Aorta (tissue), 5 donors: ENCODE measurements at places on chromosomes 12 and 14. TPM values are rescaled to one million over a fixed set of nuclear protein-coding genes. Genes with fewer than 3 reads are reported as not detected.

Gene NYNRIN
- 31.6 TPM for total RNA-seq

GRCh38 chr12:19088606-19089005 is 40.9 kb upstream of the PLEKHA5 start:
- no peak for DNase-seq

Gene GPD1
- 2.2 TPM for total RNA-seq

DNA sequence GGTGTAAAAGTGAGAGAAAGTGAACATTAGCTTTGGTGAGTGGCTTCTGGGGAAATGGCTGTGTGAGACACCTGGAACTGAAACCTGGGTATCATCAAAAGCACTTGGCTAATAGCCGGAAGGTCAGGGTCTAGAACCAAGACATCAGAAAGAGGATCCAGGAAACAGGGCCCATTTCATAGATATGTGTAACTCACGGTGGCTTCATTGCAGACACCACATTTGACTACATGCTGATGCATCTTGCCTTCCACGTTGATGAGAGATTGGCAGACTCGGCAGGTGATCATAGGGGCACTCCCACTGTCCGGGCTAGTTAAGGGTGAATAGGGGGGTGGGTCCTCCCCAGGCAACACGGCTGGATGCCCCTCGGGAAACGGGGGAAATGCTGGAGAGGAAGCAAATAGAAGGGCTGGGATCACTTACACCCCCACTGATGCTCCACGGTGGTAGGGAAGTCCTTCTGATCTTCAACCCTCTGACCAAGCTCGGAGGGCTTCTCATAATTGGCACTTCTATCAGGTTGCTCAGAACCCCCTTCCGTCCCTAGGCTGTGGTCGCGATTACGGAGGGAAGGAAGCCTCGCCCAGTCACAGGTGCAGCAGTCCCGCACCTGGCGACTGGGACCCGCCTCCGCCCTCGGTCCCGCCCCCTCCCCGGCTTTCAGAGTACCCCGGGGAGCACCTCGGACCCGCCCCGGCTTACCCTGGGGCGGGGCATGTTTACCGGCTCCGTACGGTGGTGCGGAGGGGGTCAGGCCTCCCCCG is 593 bp downstream of the PIP4P1 start:
- DNase-seq: no peak

- DNase-seq: no peak
Measured at GRCh38 chr14:89425931-89426330, 8.9 kb upstream of the FOXN3 start.

GRCh38 chr14:77912754-77913556 is 113.0 kb downstream of the ADCK1 start:
- DNase-seq: no peak

Gene ESRRB
- 0.33 TPM for total RNA-seq

Gene NR1H4
- not detected for total RNA-seq

Gene TSHR
- 0.29 TPM for total RNA-seq

DNA sequence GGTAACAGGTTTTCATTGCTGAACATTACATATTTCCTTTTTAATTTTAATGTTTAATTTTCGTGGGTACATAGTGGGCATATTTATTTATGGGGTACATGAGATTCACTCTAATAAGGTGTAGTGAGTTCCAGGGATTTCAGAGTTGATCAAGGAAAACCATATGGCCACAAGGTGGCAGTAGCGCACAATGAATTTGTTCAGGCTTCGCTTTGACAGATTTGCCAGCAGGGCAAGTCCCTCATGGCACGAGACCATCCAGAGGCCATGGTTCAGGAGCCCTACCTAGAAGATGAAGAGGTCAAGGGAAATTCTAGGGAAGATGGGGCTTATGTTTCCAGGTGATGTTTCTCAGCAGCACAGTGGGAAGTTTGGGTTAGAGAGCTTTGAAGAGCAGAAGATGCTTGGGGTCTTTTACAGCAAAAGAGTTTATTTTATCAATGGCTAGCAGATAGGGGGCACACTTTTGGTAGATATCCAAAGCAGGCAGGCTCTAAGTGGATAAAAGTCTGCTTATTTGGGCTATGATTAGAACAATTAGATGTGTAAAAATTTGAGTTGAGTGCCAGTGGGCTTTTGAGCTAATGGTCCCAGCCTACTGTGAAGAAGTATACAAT is 1004.4 kb downstream of the AACS start:
- DNase-seq: no peak

- no peak for DNase-seq
Measured at GRCh38 chr12:49982246-49983087, 9.7 kb downstream of the AQP6 start.

Gene CCDC88C
- 9.2 TPM for total RNA-seq

Gene TBC1D30
- total RNA-seq: 9.7 TPM

DNA sequence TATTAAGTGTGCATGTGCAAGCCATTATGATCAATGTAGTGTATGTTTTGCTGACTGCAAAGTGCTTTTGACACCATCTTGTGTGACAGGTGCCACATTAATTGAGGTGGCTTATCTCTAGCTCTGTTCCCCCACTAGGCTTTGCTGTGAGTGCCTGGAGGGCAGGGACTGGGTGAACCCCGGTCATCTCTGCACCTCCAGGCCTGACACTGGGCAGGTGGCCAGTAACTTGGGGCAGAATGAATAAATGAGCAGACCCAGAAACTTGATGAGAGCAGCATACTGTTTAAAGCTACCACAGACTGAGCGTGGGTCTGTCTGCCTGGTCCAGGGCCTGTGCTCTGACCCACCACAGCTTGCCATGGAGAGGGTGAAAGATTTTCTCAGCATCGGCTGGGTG is 151.6 kb downstream of the CALM1 start:
- no peak for DNase-seq

Gene SERPINA12
- total RNA-seq: not detected

- no peak for DNase-seq
Measured at GRCh38 chr12:23211384-23212320, 586.7 kb downstream of the ETNK1 start.

Gene ART4
- total RNA-seq: 11.6 TPM

Gene PDE3A
- total RNA-seq: 99.3 TPM

GRCh38 chr14:75280831-75281653 is 2.4 kb downstream of the FOS start:
- DNase-seq: no peak

- DNase-seq: peak; percentile 82
Measured at GRCh38 chr12:120468821-120469449, 613 bp downstream of the SRSF9 start.

Gene BMAL2
- 22.6 TPM for total RNA-seq

DNA sequence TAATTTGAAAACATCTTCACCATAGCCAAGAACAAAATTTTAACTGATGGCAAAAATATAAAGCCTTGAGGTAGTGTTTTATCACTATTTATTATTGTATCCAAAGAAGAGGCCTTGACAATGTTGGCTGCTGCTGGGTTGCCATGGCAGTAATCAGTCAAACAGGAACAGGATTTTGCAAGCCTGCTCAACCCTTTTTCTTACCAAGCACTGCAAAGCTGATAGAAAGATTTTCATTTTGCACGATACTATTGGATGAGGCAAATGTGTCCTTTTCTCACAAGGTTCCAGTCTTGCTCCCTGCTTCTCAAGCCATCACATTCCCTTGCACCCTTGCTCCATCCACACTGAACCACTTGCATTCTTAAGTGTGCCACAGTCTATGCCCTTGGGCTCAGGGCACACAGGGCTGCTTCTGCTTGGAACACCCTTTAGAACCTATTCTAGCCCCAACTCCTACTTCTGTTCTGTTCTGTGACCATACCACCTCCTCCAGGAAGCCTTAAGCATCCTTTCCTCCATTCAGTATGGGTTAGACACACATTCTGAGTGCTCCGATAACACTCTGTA is 76.5 kb upstream of the AMIGO2 start:
- DNase-seq: peak; percentile 60

- DNase-seq: no peak
Measured at GRCh38 chr12:18752280-18752920, 14.5 kb downstream of the CAPZA3 start.

- DNase-seq: no peak
Measured at GRCh38 chr14:56797569-56798446, 12.5 kb downstream of the OTX2 start.

DNA sequence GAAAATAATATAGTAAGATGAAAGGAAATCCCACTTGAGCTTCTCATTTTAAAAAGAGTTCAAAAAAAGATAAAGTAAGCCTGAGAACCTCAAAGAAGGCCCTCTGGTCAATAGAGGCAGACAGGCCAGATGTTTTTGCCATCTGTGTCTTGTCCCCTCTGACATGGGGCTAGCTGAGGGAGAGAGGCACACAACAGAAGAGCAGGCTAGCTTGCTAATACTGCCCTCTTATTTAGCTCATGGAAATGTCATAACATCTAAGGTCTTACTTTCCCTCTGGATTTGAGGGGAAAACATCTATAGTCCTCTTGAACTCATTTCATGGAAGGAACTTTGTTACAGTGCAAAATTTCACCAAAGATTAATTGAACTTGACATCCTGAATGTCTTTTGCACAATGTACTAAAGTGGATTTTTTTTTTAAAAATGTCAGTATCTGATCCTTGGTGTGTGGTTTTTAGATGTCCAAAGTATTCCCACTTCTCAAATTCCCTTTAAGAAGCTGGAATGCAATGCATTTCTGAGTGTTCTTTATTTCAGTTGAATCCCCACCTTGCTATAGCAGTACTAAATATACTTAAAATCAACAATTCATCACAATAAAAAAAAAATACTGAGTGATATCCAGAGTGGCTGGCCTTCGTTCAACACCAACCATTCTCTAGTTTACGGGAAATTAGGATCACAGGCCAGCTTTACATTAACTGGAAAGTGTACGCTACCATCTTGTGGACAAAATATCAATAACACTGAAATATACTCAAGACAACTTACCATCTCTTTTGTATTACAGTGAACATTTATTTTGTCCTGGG is 176.7 kb downstream of the PAH start:
- DNase-seq: no peak

Gene OTX2
- not detected for total RNA-seq

Gene SLC5A8
- total RNA-seq: not detected

GRCh38 chr14:35532783-35533356 is 1.1 kb upstream of the INSM2 start:
- DNase-seq: no peak

GRCh38 chr12:86787419-86787818 is 531.2 kb upstream of the MGAT4C start:
- no peak for DNase-seq

- DNase-seq: no peak
Measured at GRCh38 chr14:68506645-68507419, 286.0 kb downstream of the ZFP36L1 start.

Gene TTC8
- total RNA-seq: 21.7 TPM

GRCh38 chr12:50580436-50580835 is 75.7 kb downstream of the DIP2B start:
- DNase-seq: no peak

- no peak for DNase-seq
Measured at GRCh38 chr14:61331992-61332657, 10.7 kb downstream of the PRKCH start.

DNA sequence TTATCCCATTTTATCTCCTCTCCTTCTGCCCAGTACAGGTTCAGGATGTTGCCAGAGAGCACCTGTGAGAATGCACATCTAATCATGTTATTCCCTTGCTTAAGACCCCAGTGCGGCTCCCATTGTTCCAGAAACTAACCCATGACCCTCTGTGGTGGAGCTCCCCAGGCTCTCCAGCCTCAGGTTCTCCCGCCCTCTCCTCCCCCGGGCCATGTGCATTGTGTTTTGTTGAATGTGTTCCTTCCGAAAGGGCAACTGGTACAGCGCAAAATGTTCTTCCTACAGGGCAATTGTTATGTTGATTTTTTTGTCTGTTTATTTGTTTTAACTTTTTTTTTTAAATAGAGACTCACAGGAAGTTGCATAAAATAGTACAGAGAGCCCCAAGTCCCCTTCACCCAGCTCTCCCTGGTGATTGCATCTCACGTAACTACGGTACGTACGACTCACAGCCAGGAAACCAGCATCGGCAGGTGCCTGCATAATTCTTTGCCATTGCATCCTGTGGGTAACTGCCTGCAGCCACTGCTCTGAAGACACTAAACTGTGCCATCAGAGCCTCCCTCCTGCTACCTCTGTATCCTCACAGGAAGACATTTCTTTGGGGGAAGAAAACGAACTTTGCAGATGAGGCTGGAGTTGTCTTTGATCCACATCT is 31.2 kb downstream of the TMEM132C start:
- DNase-seq: no peak

GRCh38 chr14:21084396-21084795 is 14.1 kb downstream of the ZNF219 start:
- DNase-seq: no peak

Gene CDCA3
- total RNA-seq: 2.1 TPM

DNA sequence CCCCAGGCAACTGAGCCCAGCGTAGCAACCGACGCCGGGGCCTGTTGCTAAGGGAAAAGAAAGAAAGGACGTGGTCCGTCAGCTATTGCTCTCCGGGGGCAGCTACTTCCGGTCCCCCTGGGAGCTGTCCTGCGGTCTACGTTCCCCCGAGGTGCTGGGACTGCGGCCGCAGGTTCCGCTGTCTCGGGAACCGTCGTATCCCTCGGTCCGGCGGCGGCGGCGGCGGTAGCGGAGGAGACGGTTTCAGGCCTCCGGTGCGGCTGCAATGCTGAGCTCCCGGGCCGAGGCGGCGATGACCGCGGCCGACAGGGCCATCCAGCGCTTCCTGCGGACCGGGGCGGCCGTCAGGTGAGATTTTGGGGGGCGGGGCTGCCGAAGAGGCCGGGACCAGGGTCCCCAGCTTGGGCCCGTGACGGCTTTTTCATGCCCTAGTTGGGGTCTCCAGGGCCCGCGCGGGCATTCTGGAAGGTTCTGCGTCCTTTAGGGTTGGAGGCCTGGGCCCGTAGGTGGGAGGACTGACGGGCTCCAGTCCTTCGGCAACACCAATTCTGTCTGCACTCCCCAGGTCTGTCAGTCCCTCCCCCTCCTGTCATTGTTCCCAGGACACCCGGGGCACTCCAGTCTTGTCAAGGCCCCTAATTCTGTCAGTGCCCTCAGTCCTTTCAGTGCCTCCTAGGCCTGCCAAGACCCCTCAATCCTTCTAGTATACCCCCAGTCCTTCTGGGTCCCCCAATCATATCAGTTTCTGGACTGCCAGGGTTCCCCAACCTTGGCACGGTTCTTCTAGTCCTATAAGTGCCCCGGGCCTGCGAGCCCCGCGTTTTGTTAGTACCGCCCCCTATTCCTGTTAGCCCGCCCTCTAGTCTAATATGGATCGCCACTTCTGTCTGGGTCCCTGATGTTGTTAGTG is at the start of gene USP30:
Gene USP30 (plus strand): TSS at position 163 of the 910 bp plus-strand sequence. CDS start 103 bp downstream, at position 266.
- DNase-seq: peak; percentile 95

Gene APEX1
- total RNA-seq: 51.1 TPM

DNA sequence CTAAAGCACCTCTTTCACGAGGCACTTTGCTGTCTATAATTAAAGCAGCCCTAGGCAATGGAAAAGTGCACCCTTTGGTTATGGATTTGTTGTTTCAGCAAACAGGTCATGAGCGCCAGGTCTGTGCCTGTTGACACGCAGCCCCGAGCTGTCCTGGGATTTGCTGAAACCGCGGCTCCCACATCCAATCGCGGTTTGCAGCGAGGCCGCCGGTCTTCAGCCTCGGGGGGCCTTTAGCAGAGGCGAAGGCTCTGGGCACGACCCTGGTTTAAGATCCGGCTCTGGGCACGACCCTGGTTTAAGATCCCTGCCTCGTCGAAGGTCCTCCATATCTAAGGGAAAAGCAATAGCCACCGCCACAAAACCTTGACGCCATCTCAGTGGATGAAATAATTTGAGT is 79.2 kb downstream of the GLT1D1 start:
- DNase-seq: no peak

Gene STAB2
- total RNA-seq: 0.21 TPM
